ENCODE measurements at places on chromosomes 1 and 21.

GRCh38 chr1:36703526-36704208 is 221.0 kb upstream of the CSF3R start:
- DNase-seq = peak; percentile 81

DNA sequence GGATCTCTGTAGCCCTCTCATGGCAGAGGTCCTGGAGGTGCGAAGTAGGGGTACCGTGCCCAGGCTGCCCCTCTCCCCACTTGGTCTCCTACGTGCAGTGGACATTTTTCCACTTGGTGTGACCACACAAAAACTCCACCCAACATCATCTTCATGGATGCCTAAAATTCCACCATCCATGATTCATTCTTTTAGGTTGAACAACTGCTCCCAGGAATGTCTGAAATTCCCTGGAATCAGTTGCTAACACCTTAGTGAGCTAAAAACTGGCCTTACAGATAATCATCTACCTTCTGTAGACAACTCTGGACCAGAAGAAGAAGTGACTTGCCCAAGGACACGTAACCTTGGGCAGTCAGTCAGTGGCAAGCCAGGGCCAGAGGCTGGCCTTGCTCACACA is 32.1 kb upstream of the CLIC4 start:
- DNase-seq = no peak

GRCh38 chr1:201019321-201019977 is 4.1 kb downstream of the KIF21B start:
- no peak for DNase-seq

GRCh38 chr1:204340081-204340889 is 19.4 kb downstream of the PLEKHA6 start:
- no peak for DNase-seq

- no peak for DNase-seq
Measured at GRCh38 chr1:177487481-177487880, 316.7 kb downstream of the BRINP2 start.

GRCh38 chr1:230627767-230628166 is 14.5 kb upstream of the COG2 start:
- no peak for DNase-seq

DNA sequence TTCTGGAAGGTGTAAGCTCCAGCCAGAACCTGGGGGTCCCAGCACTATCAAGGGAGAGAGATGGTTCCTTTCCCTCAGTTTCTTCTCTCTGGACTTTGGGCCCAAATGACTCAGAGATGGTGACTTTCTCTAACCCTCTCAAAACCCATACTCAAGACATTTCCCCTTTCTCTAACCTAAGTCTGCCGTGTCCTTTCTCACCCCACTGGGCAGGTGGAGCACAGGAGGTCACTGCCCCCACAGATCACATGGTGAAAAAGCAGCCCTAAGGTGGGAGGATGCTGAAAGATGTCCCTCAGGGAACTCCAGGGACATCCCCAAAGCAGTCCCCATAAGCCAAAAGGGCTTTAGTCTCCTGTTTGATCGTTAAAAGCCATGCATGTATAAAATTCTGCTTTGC is 173.7 kb downstream of the HIVEP3 start:
- no peak for DNase-seq

- no peak for DNase-seq
Measured at GRCh38 chr1:182381962-182382819, 9.4 kb downstream of the GLUL start.

GRCh38 chr1:209150114-209150513 is 433.4 kb upstream of the CAMK1G start:
- no peak for DNase-seq

DNA sequence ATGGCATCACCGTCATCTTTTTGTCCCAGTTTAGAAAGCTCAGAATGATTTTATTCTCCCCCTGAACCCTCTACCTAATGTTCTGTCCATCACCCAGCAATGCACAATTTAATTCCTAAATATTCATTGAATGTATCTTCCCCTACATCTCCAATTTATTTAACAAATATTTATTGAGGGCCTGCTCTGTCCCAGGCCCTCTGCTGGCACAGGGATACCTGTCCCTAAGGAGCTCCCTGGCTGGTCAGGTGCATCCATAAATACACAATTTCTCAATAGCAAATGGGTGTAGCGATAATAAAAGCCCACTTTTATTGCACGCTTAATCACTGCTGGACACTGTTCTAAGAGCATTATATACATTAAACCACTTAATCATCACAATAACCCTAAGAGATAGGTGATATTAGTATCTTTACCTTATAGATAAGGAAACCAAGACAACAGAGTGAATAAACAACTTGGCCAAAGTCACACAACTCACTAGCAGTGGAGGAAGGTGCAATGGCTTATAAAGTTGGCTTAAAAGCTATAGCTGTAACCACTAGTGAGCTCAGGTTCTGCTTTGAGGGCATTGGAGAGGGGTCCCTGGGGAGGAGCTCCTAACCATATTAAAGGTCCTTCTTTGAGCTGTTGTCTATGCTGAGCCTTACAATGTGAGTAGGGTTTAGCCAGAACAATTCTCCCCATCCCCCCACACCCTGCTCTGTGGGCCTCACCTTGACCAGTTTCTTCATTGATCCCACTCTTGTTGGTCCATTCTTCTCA is 126.3 kb upstream of the JUN start:
- no peak for DNase-seq

GRCh38 chr1:211609120-211610024 is 30.4 kb upstream of the SLC30A1 start:
- DNase-seq = no peak

DNA sequence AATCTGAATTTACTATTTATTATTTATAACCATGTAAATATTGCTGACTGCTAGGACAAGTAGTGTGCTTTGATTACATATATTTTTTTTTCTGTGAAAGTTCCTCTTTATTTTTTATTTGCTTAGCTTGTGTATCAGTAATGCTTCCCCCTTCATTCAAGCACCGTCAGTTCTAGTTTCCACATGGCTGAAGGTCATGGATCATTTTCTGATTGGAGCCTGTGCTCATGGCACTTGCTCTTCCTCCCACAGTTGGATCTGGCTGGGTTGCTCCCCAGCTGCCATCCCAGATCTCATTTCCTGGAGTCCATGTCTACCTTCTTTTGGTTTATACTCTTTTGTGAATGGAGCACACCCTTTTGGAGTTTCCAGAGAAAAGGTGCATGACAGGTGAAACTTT is 57.0 kb upstream of the IGSF5 start:
- no peak for DNase-seq

DNA sequence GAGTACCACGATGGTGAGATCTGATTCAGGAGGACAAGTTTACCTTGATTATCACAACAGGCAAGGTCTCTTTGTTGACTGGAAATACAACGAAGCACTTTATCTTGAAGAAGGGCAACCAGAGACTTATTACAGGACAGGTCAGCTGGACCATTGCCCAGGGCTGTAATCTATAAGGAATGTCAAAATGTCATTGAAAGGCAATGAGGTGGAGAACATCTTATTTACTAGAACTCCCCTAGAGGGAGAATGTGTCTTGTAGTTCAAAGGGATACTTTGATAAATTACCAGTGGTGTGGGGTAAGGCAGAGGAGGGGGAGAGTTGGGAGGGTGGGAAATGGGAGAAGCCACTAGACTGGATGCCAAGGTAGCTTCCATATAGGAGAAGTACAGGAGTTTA is 212.3 kb downstream of the NCAM2 start:
- DNase-seq = no peak

DNA sequence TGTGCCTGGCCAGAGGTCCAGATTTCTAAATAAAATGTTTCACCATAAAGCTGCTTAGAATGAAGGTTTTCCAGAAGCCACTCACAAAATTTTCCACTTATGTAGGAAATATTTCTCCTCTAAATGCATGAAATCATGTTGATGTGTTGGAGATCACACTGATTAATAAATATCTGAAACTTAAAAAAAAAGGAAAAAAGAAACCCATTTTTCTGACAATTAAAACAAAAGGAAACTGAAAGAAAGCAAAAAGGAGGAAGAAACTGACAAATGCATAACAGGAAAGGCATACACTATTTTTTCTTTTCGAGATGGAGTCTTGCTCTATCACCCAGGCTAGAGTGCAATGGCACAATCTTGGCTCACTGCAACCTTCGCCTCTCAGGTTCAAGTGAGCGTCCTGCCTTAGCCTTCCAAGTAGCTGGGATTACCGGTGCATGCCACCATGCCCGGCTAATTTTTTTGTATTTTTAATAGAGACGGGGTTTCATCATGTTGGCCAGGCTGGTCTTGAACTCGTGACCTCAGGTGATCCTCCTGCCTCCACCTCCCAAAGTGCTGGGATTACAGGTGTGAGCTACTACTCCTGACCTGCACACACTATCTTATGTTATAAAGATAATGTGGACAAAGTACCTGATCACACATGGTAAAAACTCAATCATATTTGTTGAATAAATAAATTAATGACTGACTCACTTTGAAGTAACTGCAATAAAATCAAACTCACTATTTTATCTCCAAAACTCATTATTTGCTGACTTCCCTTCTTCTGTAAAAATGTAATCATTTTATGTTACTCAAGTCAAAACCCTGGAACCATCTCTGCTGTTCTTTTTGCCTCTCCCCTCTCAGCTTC is 149.8 kb upstream of the NR5A2 start:
- no peak for DNase-seq

DNA sequence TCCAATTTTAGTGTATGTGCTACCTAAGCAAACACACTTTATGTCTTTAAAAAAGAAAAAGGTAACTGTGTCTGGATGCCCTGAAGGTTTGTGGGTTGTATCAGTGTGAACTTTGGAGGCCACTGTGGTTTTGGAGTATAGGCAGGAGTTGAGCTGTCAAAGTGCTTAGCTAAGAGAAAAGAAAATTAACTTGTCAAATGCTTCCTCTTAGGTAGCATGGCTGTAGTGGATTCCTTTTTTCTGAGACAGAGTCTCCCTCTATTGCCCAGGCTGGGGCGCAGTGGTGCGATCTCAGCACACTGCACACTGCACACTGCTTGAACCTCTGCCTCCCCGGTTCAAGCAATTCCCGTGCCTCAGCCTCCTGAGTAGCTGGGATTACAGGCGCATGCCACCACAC is 11.2 kb upstream of the SLC41A1 start:
- DNase-seq = no peak

- DNase-seq = no peak
Measured at GRCh38 chr1:33464552-33464951, 7.9 kb upstream of the ZSCAN20 start.

GRCh38 chr1:61087571-61087970 is 5.2 kb downstream of the NFIA start:
- DNase-seq = no peak

- no peak for DNase-seq
Measured at GRCh38 chr21:32475162-32475812, 62.8 kb downstream of the EVA1C start.

DNA sequence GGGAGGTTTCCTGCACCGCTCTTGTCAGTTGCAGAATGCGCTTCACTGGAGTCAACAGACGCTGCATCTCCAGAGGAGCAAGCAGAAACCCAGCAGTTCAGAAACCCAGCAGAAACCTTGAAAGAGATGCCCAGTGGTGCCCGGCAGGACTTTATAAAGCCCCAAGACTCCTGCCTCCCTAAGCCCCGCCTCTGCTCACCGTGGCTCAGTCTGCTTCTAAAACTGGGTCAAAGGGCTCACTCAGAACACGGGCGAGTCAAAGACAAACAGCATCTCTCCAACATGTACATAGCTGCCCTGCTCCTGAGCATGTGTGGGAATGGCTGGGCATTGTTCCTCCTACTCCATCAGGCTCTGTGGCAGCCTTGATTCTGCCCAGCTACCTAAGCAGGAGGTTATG is at the start of gene HMGCS2:
HMGCS2 (minus strand) TSS at position 128 of the 400 bp plus-strand sequence; CDS start at position 67, 61 bp downstream.
- no peak for DNase-seq

GRCh38 chr1:83676106-83676505 is 322.8 kb downstream of the TTLL7 start:
- DNase-seq = no peak

GRCh38 chr1:92754719-92755050 is 30.2 kb downstream of the EVI5 start:
- no peak for DNase-seq

DNA sequence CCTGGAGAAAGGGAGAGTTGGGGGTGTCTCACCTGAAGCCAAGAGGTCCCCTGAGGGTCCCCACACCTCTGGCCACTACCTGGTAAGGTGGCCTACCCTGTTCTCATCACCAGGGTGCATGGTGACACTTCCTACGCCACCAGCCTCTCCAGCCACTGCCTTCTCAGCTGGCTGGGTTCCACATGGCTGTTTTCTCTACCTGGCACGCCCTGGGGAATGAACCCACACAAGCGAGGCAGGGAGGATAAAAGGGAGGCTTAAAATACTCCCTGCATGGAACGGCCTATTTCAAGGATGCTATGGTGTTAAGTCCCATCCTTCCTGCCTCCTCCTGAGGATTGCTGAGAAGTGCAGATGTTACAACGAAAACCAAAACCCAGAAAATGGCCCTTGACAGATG is 84.7 kb downstream of the PIK3CD start:
- DNase-seq = no peak

DNA sequence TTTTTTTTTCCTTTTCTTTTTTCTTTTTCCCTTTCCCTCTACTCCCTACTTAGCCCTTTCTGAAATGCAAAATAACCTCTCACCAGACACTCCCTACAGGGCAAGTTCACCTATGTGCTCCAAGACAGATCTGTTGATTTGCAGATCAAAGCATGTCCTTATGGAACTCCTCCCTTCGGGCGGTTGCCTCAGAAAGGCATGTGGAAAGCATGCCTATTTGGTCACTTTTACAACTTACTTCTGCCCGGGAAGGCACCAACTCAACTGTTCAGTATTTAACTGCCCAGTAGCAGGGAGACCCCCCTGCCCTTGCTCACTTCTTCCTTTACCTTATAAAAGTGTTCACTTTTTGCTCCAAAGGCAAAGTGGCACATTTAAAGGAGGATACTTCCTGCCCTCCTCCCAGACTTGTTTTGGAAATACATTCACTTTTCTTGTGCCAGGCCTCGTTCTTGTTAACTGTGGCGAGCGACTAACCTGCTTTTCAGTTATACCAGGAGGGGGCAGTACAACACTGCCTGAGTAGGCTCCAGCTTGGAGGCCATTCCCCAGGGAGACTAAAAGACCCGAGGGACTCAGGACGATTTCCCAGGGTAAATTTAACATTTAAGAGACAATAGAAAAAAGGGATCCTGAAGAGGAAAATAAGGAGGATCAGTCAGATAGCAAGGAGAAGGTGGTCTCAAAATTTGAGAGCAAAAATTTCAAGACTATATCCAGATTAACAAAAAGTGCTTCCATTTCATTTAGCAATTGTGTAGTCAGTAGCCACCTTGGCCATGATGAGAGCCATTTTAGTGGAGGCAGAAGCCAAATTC is 12.3 kb upstream of the SLAMF7 start:
- peak; percentile 61 for DNase-seq

- no peak for DNase-seq
Measured at GRCh38 chr1:219465212-219466093, 147.5 kb downstream of the ZC3H11B start.

- DNase-seq = no peak
Measured at GRCh38 chr1:20978413-20978812, 191.3 kb upstream of the HP1BP3 start.

DNA sequence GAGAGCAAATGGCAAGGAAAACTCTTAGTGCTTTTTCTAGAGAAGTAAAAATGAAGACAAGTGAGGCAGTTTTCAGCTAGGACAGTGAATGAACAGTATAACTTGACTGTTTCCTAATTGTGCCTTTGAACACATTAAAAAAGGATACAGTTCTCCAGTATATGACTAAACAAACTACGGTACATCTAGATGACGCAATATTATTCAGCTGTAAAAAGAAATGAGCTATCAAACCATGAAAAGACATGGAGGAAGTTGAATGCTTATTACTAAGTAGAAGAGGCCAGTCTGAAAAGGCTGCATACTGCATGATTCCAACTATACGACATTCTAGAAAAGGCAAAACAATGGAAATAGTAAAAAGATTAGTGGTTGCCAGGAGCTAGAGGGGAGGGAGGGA is 206.3 kb downstream of the SIPA1L2 start:
- DNase-seq = no peak
